ENCODE measurements at places on chromosomes 1 and 21. TPM values are rescaled to one million over a fixed set of nuclear protein-coding genes. Genes with fewer than 3 reads are reported as not detected.
A peak's percentile ranks its signal among the peaks of the same experiment; 100 is the strongest.

DNA sequence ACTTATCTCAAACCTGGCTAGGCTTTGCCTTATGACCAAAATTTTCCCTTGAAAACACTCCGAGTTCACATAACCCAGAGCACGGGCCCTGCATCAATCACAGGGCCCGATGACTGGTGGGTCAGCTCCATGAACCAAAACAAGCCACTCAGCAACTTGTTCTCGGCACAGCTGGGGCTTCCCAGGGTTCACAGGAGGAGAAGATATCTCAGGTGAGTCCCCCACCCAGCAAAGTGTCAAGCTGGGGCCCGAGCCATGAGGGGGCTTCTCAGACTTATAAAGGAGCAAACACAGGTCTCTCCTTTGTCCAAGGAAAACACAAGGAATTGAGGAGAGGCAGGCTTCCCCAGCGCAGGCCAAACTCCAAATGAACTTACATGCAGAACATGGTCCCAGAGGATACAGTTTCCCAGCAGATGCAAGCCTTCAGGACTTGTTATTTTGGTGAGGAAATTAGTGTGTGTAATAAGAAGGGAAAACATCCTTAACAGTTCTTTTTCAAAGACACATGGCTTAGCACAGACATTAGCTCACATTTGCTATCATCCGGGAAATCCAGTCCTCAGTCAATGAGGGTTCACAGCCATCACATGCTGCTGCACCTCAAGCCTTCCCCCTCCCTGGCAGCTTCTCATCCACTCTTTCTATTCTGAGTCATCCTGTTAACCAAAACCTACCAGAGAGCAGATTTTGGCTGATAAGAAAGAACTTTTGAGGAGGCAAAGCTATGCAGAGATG is 98.1 kb upstream of the NFIA start:
- H3K36me3 ChIP-seq: no peaks in the 10 kb centered on the region
- no peak overlapping the region for H3K4me3 ChIP-seq
- no peak for DNase-seq
- peaks cover 7% of the 10 kb centered on the region for H3K27me3 ChIP-seq
- H3K27ac ChIP-seq: no peak overlapping the region

GRCh38 chr1:230270559-230271281 is 155.4 kb downstream of the PGBD5 start:
- DNase-seq: peak; percentile 19
- peak overlapping the region; percentile 91 for H3K27ac ChIP-seq
- H3K4me3 ChIP-seq: no peak overlapping the region
- no peaks in the 10 kb centered on the region for H3K27me3 ChIP-seq

- H3K4me3 ChIP-seq: no peak overlapping the region
- peak; percentile 4 for DNase-seq
- no peaks in the 10 kb centered on the region for H3K4me1 ChIP-seq
- H3K27me3 ChIP-seq: peaks cover 13% of the 10 kb centered on the region
Observed at GRCh38 chr1:47592296-47593012, 154.6 kb downstream of the FOXD2 start.

TSPEAR gene
- total RNA-seq: not detected

NHLH1 gene
- total RNA-seq: 0.32 TPM

CCDC17 gene
- total RNA-seq: 2.5 TPM

GRCh38 chr21:29825345-29825744 is 114.5 kb downstream of the GRIK1 start:
- H3K27me3 ChIP-seq: no peaks in the 10 kb centered on the region
- H3K4me3 ChIP-seq: no peak overlapping the region
- no peak for DNase-seq
- no peak overlapping the region for H3K27ac ChIP-seq
- no peaks in the 10 kb centered on the region for H3K4me1 ChIP-seq
- H3K36me3 ChIP-seq: no peaks in the 10 kb centered on the region

- peaks cover 8% of the 10 kb centered on the region for H3K4me1 ChIP-seq
- no peak overlapping the region for H3K27ac ChIP-seq
- no peaks in the 10 kb centered on the region for H3K27me3 ChIP-seq
- no peaks in the 10 kb centered on the region for H3K36me3 ChIP-seq
Observed at GRCh38 chr1:3599816-3600215, 11.5 kb downstream of the MEGF6 start.

DNA sequence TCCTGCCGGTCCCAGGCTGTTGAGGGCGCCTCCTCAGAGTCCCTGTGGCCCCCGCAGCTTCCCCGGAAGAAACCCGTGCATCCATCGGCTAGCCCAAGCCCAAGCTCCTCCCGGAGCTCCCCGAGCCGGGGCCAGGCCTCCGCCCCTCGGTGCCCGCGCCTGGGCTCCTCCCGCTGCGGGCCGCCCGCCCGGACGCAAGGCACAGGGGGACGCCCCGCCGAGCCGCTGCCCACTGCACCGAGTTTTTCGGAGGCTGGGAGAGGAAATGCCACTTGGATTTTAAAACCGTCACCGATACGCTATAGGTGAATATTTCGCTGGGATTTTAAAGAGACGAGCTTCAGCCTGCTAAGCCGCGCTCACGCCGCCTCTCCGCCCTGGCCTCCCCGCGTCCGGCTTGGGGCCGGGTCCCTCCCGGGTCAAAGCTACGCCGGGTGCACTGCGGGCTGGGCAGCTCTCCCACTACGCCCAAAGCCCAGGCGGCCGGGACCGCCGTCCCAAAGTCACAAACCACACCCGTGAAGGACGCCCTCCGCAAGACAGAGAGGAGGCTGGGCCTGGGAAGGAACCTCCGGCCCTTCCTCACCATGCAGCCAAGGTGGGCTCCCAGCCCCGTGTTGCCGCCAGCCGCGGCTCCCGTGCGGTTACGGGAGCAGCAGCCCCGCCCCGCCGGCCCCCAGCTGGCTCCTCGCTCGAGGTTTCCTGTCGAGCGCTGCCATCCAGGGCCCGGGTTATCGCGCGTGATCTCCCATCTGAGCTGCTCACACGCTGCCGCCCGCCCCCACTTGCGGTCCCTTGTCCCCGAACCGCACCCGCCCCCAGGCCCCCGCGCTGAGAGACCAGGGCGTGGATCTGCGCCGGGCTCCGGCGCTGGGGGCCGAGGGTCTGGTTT is 63.2 kb downstream of the CD247 start:
- H3K27ac ChIP-seq: peak overlapping the region; percentile 51
- H3K36me3 ChIP-seq: peaks cover 53% of the 10 kb centered on the region
- peak overlapping the region; percentile 77 for H3K4me3 ChIP-seq
- H3K4me1 ChIP-seq: peaks cover 50% of the 10 kb centered on the region
- DNase-seq: peak; percentile 77
- no peaks in the 10 kb centered on the region for H3K27me3 ChIP-seq

GRCh38 chr1:156705321-156705917 is at the start of gene CRABP2:
Gene CRABP2 (minus strand): TSS chr1:156705583. CDS start chr1:156705446, 137 bp downstream.
- H3K4me1 ChIP-seq: peaks cover 13% of the 10 kb centered on the region
- peak within 1 kb of the TSS; percentile 76 for H3K4me3 ChIP-seq
- H3K27ac ChIP-seq: no peak within 1 kb of the TSS

- no peaks in the 10 kb centered on the region for H3K36me3 ChIP-seq
- H3K4me3 ChIP-seq: no peak overlapping the region
- no peaks in the 10 kb centered on the region for H3K4me1 ChIP-seq
Observed at GRCh38 chr1:84841971-84842370, 51.0 kb downstream of the LPAR3 start.

DNA sequence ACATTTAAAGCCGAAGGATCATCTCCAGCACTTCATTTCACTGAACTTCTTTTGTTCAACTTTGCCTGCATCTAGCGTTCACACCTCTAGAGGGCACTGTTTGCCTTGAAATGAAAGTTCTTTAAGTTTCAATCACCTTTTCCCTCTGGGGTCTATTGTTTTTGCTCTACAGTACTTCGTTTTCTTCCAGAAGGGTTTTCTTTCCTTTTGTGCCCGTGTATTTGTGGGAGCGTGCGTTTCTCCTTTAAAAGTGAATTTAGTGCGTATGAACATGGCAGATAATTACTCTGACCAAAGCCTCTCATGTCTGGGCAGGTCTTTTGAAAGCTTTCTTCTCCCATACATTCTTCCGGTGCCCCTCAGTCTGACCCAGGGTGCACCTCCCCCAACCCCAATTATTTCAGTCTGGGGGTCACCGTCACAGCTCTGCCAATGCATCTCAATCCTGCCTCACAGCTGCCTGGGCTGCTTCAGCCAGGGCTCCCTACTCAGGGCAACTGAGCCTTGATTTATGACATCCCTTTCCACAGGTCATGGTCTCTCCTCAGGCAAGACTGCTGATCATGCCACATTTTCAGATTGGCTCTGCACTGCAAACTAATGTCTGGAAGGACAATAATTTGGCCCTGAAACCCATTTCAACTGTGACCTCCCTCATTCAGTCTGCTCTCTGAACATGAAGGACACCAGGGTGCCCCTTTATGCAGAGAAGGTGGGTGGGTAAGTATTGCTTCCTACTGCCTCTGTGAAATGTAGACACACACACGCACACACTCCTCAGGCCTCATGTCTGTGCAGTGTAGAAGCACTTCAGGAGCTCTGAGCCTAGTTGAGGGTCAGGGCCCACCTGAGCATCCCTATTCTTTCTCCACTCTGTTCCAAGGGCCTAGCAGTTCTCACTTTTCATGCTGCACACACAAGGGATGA is 88.6 kb downstream of the NUF2 start:
- H3K27me3 ChIP-seq: no peaks in the 10 kb centered on the region
- no peak overlapping the region for H3K27ac ChIP-seq
- peaks cover 4% of the 10 kb centered on the region for H3K4me1 ChIP-seq
- no peak overlapping the region for H3K4me3 ChIP-seq

- H3K36me3 ChIP-seq: no peaks in the 10 kb centered on the region
- no peaks in the 10 kb centered on the region for H3K27me3 ChIP-seq
- H3K4me3 ChIP-seq: no peak overlapping the region
- no peak overlapping the region for H3K27ac ChIP-seq
- no peaks in the 10 kb centered on the region for H3K4me1 ChIP-seq
Observed at GRCh38 chr21:40284409-40284808, 417.2 kb downstream of the PCP4 start.

CDC7 gene
- 27.4 TPM for total RNA-seq

- H3K4me3 ChIP-seq: no peak overlapping the region
- peaks cover 47% of the 10 kb centered on the region for H3K4me1 ChIP-seq
- peaks cover 59% of the 10 kb centered on the region for H3K27me3 ChIP-seq
- DNase-seq: no peak
- no peak overlapping the region for H3K27ac ChIP-seq
- H3K36me3 ChIP-seq: no peaks in the 10 kb centered on the region
Observed at GRCh38 chr1:9198538-9199361, 35.8 kb upstream of the H6PD start.

GRCh38 chr1:165144757-165145397 is 211.6 kb downstream of the LMX1A start:
- DNase-seq: peak; percentile 10
- no peak overlapping the region for H3K4me3 ChIP-seq
- no peaks in the 10 kb centered on the region for H3K4me1 ChIP-seq
- no peaks in the 10 kb centered on the region for H3K27me3 ChIP-seq
- no peaks in the 10 kb centered on the region for H3K36me3 ChIP-seq
- no peak overlapping the region for H3K27ac ChIP-seq

GRCh38 chr1:172442404-172442803 is 1.5 kb downstream of the PIGC start:
- H3K27ac ChIP-seq: no peak overlapping the region
- H3K36me3 ChIP-seq: peaks cover 37% of the 10 kb centered on the region
- no peaks in the 10 kb centered on the region for H3K27me3 ChIP-seq
- peaks cover 29% of the 10 kb centered on the region for H3K4me1 ChIP-seq
- DNase-seq: no peak
- peak overlapping the region; percentile 66 for H3K4me3 ChIP-seq

- no peak overlapping the region for H3K4me3 ChIP-seq
- H3K27me3 ChIP-seq: no peaks in the 10 kb centered on the region
- H3K36me3 ChIP-seq: peaks cover 24% of the 10 kb centered on the region
- DNase-seq: no peak
- H3K4me1 ChIP-seq: peaks cover 7% of the 10 kb centered on the region
- H3K27ac ChIP-seq: no peak overlapping the region
Observed at GRCh38 chr1:94463765-94464330, 45.7 kb downstream of the ABCD3 start.

- H3K27me3 ChIP-seq: peaks cover 2% of the 10 kb centered on the region
- H3K4me1 ChIP-seq: no peaks in the 10 kb centered on the region
- H3K4me3 ChIP-seq: no peak overlapping the region
- no peak overlapping the region for H3K27ac ChIP-seq
- no peaks in the 10 kb centered on the region for H3K36me3 ChIP-seq
Observed at GRCh38 chr21:15309022-15309590, 244.3 kb upstream of the NRIP1 start.

- peaks cover 7% of the 10 kb centered on the region for H3K27me3 ChIP-seq
- no peaks in the 10 kb centered on the region for H3K36me3 ChIP-seq
- no peak overlapping the region for H3K4me3 ChIP-seq
- H3K4me1 ChIP-seq: no peaks in the 10 kb centered on the region
Observed at GRCh38 chr1:56585985-56586384, 6.6 kb upstream of the PLPP3 start.
